ENCODE measurements at places on chromosomes 11 and 22.

DNA sequence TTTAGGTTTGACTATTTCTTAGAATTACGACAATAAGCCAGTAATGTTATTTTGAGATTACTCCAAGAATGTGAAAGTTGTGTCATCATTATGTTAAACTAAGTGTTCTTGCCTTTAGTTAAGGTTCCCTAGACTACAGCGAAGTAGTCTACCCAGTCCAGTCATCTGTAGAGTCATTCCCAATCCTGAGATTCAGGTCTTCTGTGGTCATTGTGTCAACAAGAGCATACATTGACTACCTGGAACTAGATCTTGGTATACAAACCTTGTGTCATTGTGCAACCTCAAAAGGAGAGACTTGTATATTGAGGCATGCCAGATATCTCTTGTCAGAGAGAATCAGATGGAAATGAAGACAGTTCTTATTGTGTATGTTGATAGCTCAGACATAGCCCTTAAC lies 115.9 kb downstream of the ATM start:
- DNase-seq, result no peak

DNA sequence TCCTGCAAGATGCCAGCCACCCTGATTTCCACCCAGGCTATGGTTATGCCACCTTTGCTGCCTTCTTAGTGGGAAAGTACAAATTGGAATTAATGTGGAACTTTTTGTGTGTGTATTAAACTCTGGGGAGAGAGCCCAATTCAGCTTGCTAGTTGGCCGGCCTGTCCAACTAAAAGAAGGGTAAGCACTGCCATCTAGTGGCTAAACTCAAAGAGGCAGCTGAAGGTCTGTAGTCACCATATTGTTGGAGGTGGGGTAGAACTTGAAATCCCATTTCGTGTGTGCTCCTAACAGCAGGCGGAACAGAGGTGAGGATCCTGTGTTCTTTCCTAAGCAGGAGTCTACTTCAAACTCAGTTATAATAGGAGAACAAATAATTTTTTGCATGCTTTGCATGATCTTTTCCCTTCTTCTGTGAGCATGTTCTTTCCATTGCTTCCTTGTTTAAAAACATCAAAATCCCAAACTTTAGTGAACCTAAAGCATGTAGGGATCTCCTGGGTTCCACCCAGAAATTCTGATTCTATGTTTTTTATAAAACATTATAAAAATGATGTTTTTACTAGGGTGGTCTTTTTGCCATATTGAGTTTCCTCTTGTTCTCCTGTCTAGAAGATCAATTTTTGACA lies 138.8 kb upstream of the SORL1-AS1 start:
- peak; percentile 39 for DNase-seq

DNA sequence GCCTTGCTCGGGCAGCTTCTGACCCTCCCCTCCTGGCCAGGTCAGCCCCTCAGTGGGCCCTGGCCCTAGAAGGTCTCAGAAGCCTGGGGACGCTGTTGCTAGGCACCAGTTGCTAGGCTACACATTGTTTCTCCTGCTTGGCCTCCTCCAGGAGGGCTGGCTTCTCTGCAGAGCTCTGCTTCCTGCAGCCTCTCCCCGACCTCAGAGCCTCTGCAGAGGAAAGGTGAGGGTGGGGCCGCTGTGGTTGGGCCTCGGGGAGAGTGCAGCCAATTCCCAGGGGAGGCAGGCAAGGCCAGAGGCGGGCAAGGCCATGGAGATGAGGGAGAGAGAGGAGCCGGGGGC lies 27.6 kb upstream of the LRRC10B start:
- DNase-seq, result peak; percentile 90

GRCh38 chr11:67349036-67349435 lies 4.3 kb downstream of the POLD4 start:
- DNase-seq, result no peak

- DNase-seq, result no peak
These were observed 111.5 kb upstream of the RRM1 start for GRCh38 chr11:3983101-3983500.

GRCh38 chr11:26014456-26015115 lies 317.3 kb upstream of the ANO3 start:
- no peak for DNase-seq

- DNase-seq, result no peak
These were observed 18.9 kb upstream of the C11orf96 start for GRCh38 chr11:43923406-43924111.
